Fibroblast of gingiva (primary cell): ENCODE measurements at places on chromosomes 7 and 10.

GRCh38 chr10:44053391-44053790 is 331.5 kb downstream of the CXCL12 start:
- no peak for DNase-seq

- no peak for DNase-seq
Measured at GRCh38 chr10:130709415-130709814, 573.2 kb downstream of the GLRX3 start.

DNA sequence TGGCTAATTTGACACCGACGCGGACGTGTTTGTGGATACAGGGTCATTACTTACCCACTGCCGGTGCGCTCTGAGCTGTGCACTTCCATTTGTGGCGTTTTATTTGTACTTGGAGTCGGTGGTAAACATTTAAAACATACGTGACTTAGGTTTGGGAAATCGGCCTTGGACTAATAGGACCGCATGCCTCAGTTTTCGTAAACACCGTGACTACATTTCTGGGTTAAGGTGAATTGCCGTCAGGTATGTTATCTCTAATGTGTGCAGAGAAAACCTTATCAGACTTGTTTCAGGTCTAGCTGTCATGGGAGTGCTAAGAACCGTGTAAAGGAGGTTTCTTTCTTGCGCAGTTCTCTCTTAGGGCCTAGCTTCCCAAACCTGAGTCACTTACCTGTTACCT is 51.7 kb upstream of the NCF1 start:
- no peak for DNase-seq

- no peak for DNase-seq
Measured at GRCh38 chr7:150787321-150788281, 12.6 kb downstream of the TMEM176B start.

- DNase-seq, result no peak
Measured at GRCh38 chr7:143314127-143314526, 1.8 kb upstream of the CLCN1 start.

- DNase-seq, result peak; percentile 58
Measured at GRCh38 chr10:11846542-11846941, 23.4 kb downstream of the PROSER2 start.

GRCh38 chr10:5343979-5344378 is 20.8 kb upstream of the UCN3 start:
- DNase-seq, result peak; percentile 10

- DNase-seq, result peak; percentile 24
Measured at GRCh38 chr7:18494821-18495408, 634 bp upstream of the HDAC9 start.

- DNase-seq, result no peak
Measured at GRCh38 chr7:128357217-128357613, 4.3 kb downstream of the PRRT4 start.

- DNase-seq, result no peak
Measured at GRCh38 chr7:142887282-142888015, 1.9 kb upstream of the TRPV6 start.

DNA sequence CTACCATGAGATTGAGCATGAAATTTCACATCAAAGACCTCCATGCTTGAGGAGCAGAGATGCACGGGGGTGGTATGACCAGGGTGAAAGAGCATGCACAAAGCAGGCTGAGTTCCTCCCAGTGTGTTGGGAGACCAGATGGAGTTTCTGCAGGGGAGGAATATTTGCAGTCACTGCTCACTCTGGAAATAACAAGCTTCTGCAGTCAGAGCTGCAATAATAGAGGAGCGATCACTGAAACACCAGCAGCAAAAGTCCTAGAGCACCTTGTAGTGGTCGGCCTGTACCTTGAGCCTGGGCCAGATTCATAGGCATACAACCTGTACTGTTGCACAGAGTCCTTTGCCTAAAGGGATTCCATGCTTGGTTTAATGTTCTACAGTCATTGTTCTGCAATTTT is 184.5 kb upstream of the SP8 start:
- no peak for DNase-seq

- DNase-seq, result no peak
Measured at GRCh38 chr10:116260599-116260998, 12.4 kb downstream of the GFRA1 start.

DNA sequence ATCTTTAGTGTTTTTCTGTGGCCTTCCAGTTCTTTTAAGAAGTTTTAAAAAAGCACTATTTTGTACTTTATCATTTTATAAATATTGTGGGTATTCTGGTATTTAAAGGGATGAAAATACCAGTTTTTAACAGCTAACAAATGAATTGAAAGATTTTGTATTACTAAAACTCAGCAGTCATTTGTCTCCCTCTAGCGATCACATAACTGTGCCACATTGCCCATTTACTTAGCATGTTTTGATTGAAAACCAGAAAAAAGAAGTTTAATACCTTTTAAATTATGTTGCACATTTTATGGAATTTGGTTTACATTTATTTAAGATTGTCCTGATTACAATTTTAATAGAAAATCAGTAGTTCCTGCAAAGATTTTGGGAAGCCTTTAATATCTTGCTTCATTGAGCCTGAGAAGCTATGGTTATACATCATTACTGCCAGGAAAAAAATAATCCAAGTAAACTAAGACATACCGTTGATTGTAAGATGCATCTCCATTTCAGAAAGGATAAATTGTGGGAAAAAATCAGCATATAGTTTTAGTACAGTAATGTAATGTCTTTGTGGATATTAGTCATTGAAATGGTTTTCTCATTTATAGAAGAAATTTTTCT is 34.9 kb downstream of the TAX1BP1 start:
- peak; percentile 30 for DNase-seq

- DNase-seq, result peak; percentile 66
Measured at GRCh38 chr10:3886641-3887251, 101.7 kb upstream of the KLF6 start.

DNA sequence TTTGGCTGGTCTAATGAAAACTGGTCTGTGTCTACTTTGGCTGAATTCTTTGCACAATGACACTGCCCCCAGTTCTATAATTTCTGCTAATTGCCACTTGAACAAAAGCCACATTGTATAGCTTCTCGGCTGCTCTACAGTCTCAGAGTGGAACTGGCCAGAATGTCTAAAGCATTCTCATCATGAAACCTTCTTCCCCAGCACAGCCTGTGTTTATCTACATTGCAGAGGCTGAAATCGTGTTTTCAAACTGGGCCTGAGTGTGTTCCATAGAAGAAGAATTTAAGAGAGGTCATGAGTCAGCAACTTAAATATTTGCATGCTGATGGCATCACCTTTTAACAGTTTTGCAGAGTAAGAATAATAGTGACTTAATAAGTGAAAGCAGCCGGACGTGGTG is 177.2 kb downstream of the BUB3 start:
- no peak for DNase-seq

GRCh38 chr10:14683256-14683655 is 91.4 kb downstream of the FAM107B start:
- peak; percentile 81 for DNase-seq

GRCh38 chr10:86178401-86179152 is 188.0 kb downstream of the GRID1 start:
- no peak for DNase-seq

GRCh38 chr10:124645467-124646095 is 98.6 kb downstream of the FAM53B start:
- DNase-seq, result no peak

DNA sequence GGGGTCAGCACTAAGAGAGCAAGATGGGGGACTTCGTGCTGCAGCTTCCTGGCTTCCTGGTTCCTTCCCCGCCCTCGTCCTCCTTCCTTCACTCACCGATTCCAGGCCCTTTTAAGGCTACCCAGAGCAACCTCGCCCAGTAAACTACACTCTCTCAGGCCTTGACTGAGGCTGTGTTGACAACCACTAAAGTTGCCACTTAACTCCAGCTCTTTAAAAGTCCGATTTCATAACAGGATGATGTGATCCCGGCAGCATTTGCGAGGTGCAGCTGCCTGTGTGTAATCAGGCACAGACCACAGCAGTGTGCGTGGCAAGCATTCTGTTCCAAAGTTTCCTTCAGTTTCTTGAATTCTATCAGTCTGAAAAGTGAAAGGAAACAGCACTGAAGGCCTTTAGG is 110.6 kb downstream of the RAB11FIP2 start:
- DNase-seq, result peak; percentile 50
